ENCODE measurements at places on chromosomes 16 and 17.

DNA sequence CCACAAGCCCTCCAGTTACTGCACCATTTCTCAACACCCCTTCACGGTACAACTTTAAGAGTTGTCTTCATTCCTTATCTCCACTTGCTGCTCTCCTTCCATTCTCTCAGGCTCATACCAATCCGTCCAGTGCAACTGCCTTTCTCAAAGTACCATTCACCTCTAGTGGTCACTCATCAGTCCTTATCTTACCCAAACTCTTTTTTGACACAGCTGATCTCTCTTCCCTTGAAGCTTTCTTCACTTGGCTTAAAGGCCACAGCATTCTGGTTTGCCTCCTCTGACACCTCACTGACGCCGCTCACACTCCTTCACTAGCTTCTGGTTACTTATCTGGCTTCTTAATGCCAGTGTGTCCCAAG lies 24.9 kb downstream of the UBE2G1 start:
- no peak for DNase-seq

- no peak for DNase-seq
These were observed 52.1 kb downstream of the SCNN1B start for GRCh38 chr16:23354246-23354645.

DNA sequence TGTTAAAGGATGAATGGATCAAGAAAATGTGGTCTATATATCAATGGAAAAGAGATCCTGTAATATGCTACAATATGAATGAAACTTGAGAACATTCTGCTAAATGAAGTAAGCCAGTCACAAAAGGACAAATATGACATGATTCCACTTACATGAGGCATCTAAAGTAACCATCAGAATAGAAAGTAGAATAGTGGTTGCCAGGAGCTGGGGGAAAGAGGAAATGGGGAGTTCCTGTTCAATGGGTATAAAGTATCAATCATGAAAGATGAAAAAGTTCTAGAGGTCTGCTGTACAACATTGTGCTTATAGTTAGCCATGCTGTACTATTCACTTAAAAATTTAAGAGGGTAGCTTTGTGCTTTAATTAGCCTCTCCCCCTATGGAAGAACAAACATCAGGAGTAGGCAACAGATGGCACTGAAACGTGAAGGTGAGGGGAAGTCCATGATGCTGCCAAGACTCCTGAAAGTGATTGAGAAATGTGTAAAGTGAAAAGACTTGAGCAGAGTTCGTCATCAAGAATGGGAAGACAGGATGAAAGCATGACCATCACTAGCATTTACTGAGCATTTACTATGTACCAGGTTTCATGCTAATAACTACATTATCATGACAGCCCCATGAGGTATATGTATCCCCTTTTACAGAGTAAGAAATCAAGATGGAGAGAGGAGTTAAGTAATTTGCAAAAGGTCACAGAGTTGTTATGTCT lies 167.2 kb downstream of the CYB561 start:
- peak; percentile 61 for DNase-seq

GRCh38 chr16:74991593-74992403 lies 6.9 kb upstream of the WDR59 start:
- no peak for DNase-seq

DNA sequence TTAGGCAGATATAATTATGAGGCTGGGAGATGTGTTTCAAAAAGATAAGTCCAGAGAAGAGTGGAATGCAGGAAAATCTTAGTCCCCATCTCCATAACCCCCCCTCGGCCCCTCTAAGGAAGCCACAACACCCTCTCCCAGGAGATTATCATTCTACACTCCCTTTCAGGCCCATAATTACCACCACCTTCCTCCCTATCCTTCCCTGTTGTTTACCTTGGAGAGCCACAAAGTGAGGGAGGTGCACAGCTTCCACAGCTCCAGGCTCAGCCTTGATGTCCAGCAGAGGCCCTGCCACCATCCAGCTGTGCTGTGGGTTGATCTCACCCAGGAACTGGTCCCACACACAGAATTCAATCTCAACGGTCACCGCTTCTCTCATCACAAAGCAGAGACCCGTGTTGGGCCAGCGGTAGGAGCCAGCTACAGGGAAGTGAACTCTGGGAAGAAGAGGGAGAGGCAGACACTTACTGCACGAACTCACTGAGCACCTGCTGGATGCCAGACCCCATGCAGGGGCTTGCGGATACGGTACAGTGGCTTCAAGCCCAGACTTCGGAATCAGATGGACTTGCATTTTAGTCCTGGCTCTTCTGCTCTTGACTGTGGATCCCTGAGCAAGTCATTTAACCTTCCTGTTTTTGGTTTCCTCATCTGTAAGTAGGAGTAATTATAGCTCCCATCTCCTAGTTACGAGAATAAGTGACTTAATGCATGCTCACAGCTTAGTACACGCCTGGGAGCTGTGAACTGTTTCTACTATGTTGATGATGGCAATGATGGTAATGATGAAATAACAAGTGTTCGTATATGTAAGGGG lies 44.1 kb downstream of the MIS12 start:
- peak; percentile 13 for DNase-seq

DNA sequence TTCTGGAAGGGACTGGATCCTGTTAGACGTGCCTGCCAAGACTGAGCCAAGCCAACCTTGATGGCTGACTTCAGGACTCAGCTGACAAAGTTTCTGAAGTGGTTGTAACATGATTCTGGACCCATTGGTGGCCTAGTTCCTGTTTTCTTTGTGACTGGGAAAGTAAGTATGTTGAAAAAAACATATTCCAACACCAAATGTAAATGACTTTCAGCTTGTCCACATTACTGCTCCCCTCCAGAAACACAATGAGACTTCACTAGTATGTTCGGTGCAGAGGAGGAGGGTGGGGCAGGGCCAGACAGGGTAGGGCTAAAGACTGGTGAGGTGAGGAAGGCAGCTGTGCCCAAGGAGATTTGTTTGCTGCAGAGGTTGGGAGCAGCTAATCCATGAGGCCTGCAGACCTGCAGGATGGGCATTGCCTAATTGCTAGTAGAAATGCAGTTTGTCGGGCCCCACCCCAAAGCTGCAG lies 26.4 kb downstream of the NMT1 start:
- no peak for DNase-seq

GRCh38 chr17:36055921-36056520 lies 8.1 kb upstream of the CCL18 start:
- no peak for DNase-seq
